ENCODE measurements at places on chromosomes 11 and 22.

DNA sequence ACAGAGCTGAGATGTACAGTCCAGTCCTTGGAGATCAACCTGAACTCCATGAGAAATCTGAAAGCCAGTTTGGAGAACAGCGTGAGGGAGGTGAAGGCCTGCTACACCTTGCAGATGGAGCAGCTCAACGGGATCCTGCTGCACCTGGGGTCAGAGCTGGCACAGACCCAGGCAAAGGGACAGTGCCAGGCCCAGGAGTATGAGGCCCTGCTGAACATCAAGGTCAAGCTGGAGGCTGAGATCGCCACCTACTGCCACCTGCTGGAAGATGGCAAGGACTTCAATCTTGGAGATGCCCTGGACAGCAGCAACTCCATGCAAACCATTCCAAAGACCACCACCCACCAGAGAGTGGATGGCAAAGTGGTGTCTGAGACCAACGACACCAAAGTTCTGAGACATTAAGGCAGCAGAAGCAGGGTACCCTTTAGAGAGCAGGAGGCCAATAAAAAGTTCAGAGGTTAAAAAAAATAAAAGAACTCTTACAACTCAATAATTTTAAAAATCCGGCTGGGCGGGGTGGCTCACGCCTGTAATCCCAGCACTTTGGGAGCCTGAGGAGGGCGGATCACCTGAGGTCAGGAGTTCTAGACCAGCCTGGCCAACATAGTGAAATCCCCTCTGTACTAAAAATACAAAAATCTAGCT is 69.9 kb upstream of the RTL6 start:
- DNase-seq: peak; percentile 32

GRCh38 chr22:43262990-43263644 is 76.2 kb upstream of the TTLL12 start:
- DNase-seq: peak; percentile 13

DNA sequence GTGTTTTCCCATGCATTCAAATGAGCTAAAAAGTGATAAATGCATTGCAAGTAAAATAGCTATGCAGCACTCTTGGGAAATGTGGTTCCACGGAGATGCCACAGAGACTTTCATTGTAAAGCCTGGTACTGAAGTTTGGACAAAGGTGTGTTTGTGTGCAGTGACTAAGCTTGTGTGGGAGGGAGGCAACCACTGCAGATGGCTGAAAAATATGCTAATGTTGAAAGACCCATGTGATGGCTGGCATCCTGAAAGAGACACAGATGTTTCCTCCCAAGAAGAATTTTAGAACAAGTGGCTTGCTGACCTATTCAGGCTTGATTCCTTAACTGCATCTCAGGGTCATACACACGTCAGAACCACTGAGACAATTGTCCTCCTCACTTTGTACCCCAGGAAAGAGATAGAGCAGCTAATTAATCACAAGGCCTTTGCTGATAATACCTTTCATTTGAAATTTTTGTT is 73.8 kb downstream of the FAM76B start:
- DNase-seq: peak; percentile 32

DNA sequence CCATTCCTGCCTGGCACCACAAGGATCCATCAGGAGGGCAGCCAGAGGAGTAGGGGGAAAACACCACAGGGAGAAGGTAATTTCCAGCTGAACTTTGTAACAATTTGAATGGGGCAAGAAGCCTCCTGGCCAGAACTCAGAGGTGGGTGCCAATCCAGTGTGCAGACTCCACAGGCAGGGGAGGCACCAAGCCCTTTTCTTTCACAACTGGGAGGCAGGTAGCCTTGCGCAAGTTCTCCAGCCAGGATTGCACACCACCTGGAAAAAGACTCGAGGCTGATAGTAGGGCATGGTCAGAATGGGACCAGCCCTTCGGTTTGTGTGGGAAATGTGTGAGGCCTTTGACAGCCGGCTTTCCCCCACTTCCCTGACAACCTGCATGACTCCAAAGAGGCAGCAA is 161.9 kb upstream of the ARHGAP42 start:
- no peak for DNase-seq

- DNase-seq: no peak
Observed at GRCh38 chr11:61928606-61929005, 11.2 kb upstream of the RAB3IL1 start.

DNA sequence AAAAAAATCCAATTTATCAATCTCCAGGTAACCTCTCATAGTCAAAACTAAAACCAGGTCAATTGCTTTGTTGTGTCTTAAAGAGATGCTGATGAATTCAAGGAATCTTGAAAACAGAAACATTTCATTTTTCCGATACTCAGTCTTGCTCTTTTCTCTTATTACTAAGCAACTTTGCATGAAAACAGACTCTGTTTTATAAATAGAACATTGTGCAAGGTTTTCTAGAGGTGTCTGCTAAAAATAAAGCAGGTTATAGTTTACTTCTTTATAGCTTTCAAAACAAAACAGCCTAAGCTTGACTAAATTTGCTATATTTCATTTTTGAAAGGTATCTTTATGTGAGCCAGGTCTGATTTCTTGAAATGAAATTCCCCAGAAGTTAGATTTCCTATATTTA is 109.3 kb downstream of the ARL14EP start:
- DNase-seq: no peak

GRCh38 chr22:29821291-29822016 is 16.6 kb downstream of the ASCC2 start:
- no peak for DNase-seq

DNA sequence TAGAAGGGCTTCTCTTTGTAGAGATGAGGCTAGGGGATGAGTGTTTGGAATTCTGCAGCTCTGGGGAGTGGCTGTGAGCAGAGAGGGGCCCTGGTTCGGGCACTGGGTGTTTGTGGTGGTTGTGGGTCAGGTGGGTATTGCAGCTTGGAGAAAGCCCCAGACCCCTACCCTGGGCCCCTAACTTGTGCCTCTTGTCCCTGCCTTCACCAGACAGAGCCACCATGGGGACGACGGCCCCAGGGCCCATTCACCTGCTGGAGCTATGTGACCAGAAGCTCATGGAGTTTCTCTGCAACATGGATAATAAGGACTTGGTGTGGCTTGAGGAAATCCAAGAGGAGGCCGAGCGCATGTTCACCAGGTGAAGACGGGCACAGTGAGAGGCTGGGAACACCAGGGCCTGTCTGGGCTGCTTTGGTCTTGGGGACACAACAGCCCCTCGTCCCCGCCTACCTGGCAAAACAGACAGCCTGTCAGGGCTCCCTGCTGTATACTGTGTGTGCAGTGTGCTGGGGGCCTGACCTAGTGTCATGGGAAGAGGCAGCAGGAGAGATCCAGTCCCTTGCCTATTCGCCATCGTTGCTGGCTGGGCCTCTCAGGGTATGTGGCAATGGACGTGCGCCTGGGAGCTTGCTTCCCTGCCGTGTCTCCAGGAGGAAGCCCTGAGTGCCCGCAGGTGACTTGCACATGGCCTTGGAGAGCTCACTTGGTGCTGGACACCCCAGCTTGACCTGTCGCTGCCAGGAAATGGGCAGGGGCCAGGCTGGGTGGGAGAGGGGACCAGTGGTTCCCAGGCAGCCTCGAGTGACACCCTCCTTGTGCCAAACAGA is 4.3 kb downstream of the INCENP start:
- no peak for DNase-seq

DNA sequence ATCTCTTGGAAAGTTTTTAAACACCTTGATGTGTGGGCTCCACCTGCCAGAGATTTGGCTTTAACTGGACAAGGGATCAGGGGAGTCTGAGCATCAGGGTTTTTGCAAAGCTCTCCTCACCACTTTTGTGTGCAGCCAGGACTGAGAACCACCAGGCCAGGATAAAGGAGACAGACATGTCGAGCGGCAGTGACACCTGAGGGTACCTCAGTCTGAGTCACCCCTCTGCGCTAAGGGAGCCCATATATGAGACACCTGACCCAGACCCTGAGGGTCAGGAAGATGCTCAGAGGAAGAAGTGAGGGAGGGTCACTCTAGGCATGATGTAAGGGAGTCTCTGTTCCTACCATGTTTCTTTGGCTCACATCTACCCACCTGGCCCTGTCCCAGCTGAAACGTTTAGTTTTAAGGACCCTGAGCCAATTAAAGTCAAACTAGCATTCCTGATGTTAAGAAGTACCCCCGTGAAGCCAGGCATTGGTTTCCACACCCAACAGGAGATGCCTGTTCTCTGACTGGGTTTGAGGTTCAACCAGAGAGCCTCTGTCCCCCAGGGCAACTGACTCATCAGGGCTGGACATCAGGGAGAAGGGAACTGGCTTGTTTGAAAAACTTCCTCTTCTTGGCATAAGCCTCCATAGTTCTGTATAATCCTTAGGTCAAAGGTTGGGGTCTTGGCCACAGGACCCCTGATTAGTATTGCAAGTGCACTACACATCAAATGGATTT is 72.4 kb upstream of the BIRC3 start:
- no peak for DNase-seq

GRCh38 chr11:108853864-108854263 is 189.0 kb downstream of the DDX10 start:
- DNase-seq: no peak

DNA sequence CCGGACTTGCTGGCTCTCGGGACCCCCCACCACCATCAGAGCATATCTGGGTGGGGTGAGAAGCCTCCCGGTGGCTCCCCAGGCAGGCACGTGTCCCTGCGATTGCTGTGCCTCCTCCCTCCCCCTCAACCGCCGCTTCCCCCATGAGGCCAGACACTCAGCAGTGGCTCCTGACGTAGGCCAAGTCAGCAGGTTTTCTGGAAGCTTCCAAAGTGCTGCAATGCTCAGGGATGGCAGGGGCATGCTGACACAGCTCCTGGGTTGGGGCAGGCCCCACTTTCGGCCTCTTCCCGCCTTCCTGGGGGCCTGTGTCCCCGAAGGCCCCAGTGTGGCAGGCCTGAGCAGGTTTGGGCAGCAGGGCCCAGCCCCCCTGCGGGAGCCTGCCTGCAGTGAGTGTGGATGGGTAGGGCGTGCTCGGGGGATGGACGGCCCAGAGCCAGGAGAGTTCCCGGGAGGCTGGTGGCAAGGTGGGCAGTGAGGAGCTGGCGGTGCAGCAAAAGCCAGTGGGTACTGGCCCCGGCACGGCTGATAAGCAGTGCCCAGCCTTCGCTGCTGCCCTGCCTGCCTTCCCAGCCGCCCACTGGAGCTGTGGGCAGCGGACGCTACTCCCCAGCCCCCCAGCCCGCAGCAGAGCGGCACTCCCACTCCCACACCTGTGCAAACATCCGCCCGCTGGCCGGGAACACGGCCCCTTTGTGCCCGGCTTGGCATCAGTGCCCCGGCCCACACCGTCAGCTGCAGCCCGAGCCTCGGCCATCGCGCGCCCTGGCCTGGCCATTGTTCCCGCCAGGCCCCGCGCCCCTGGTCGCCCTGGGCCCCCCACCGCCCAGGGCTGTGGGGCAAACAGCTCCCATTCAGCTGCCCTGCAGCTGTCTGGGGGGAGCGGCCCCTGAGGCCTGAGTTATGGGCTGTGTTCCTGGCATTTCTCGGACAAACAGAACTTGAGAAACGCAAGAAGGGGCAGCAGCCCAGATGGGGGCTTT is 125.0 kb downstream of the KCNQ1OT1 start:
- DNase-seq: no peak

- no peak for DNase-seq
Observed at GRCh38 chr11:73124800-73125199, 17.3 kb downstream of the FCHSD2 start.

- no peak for DNase-seq
Observed at GRCh38 chr11:45807792-45808238, 2.9 kb downstream of the SLC35C1 start.

DNA sequence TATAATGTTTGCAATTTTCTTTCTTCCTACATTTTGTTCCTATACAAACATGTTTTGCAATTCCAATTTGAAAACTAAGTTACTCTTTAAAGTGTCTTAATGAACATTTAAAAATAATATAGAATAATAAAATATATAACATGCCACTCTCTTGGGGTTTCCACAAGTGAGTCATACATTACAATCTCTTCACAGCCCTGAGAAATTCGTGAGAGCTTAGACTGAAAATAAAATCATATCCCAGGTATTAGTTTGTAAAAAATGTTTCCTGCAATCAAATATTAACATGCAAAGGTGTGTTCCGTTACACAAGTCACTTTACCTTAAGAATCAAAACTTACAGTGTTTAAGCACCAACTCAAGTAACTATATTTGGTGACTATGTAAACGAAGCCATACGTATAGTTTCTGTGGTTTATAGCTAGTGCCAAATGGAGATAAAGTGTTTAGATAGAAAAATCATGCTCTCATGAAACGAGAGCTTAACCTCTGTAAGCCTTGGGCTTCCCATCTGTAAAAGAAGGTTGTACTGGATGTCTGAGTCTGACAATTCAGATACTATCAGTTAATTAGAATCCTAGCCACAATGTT is 253.6 kb upstream of the ANO3 start:
- DNase-seq: no peak

GRCh38 chr11:44813401-44813800 is 86.6 kb downstream of the TSPAN18 start:
- no peak for DNase-seq

- no peak for DNase-seq
Observed at GRCh38 chr22:26079009-26079408, 90.3 kb upstream of the SEZ6L start.

DNA sequence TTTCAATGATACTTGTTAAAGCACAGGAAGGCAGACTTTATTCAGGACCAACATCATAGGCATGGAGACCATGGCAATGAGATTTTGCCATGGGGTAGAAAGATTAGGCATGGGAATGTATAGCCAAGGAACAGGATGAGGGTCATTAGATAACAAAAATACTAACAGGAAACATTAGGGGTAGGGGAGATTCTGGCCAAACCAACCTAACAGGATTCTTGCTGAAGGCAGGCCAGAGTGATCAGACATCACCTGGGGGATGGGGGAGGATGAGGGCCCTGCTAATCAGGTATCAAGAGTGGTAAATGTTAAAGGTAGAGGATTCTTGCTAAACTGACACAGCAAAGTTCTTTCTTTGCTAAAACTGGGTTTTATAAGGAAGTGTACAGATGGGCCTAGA is 481.8 kb downstream of the ETS1 start:
- DNase-seq: no peak

GRCh38 chr11:114110952-114111947 is 51.7 kb downstream of the ZBTB16 start:
- no peak for DNase-seq

DNA sequence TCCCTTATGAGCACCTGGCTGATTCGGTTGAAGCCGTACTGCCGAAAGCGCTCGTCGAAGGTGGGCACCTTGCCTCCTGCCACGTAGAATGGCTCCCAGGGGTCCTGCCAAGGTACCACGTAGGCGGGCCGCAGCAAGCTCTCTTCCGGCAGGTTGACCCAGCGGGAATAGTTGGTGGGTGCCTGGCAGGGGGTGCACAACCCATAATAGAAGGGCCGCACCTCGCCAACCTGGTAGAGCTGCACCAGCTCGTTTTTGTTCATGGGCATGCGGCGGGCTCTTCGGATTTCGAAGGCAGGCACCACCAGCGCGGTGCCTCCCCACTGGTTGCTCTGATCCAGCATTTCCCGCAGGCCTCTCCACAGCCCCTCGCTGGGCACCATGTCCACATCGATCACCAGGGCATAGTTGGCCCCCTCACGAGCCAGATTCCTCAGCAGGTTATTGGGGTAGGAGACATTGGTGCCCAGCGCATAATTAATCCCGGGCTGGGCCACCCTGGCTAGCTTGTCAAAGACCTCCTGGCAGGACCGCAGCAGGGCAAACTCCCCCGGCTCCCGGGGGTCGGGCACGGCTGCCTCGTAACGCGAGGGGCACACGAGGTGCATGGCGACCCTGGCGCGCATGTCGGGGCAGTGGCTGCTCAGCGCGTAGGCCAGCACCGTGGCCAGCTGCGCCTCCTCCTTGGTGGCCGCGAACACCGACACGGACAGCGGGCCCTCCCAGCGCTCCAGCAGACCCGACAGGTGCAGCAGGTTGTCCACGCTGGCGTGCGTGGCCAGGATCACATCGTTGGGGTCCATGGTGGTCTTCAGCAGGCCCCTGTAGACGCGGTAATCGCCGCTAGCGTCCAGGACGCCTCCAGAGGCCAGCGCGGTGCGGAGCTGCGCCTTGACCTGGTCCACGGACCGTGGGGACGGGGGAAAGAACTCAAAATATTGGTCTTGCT is 679 bp downstream of the B4GAT1 start:
- DNase-seq: no peak

Measured in stimulated activated CD4-positive, alpha-beta T cell treated with anti-CD3 and anti-CD28 coated beads, Interleukin-12 subunit alpha, Interleukin-12 subunit beta, amount 100 ng/mL, for 48 hours (primary cell).